ENCODE measurements at places on chromosomes 2 and 18.

DNA sequence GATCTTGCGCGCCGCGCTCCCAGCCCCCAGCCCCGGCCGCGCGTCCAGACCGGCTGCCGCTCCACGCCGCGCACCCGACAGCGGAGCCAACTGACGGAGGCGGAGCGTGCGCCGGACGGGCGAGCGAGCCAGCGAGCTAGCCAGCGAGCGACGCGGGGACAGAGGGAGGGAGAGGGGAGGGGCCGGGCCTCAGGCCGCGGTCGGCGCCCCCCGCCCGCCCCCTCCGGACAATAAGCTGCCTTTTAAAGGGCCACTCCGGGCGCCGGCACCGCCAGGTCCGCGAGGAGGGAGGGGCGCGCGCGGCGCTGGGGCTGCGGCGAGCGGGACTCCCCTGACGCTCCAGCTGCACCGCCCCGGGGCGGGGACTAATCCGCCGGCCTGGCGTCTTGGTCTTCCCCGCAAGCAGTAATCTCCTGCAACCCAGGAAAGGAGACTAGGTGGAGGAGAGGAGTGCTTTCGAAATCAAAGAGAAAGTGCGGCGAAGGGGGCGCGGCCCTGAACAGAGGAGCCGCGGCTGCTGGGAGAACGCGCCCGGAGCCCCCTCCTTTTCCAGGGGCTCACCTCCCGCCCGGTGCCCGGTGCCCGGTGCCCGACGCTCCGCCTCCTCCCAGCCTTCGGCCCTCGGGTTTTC, at the start of gene BIN1:
TSS of gene BIN1 (minus strand) at position 164 of the 631 bp plus-strand sequence. CDS start 211 bp downstream, outside the sequence.
- DNase-seq = peak; percentile 34

GRCh38 chr2:86480105-86480504, 38.9 kb downstream of the KDM3A start:
- no peak for DNase-seq

- peak; percentile 8 for DNase-seq
Measured at GRCh38 chr2:55519938-55520885, 694 bp downstream of the CFAP36 start.

DNA sequence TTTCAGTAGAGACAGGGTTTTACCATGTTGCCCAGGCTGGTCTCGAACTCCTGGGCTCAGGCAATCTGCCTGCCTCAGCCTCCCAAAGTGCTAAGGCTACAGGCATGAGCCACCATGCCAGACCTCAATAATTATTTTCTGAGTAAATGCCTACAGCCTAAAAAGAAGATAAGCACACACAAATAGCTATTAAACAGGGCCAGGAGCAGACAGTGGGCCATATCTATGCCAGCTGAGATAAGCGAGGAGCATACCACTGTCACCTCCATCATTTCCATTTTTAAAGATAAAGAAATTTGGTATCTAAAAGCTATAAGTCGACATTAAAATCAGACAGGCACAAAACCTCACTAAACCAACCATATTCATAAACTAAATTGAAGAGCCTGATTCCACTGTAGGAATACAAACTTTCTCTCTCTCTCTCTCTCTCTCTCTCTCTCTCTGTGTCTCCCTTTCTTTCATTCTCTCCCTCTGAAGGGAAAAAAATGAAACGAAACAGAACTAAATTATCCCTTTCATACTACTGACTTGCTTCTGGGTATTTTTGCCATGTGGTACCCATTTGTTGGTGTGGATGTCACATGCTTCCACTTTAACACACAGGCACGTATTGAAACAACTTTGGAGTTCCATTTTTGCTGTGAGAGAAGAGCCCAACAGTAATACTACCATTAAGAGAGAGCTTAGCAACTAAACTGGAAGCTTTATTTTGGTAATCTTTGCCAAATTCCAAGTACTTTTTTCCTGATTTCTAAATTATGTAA, 51.0 kb downstream of the FARSB start:
- DNase-seq = no peak

- DNase-seq = no peak
Measured at GRCh38 chr2:236928380-236929037, 157.2 kb upstream of the COPS8 start.

GRCh38 chr18:50649821-50650220, 89.9 kb downstream of the MAPK4 start:
- DNase-seq = no peak

GRCh38 chr2:85669549-85669948, 1.6 kb upstream of the SFTPB start:
- DNase-seq = no peak

GRCh38 chr18:10209302-10209701, 245.1 kb upstream of the APCDD1 start:
- DNase-seq = no peak

DNA sequence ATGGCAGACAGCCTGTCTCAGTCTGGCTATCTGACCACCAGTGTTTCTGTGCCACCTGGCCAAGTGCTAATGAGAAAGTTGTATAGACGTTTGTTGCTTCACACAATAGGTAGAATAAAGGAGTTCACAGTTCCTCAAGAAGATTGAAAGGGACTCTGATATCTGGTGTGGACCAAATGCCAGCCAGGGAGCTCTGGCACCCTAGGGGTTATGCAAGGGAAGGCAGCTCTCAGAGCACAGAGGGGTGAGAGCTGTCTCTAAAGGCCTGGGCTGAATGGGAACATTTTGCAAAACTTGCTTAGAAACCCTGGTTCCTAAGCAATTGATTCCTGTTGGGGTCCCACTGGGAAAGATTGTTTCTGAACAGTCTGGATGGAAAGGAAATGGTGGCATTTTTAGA, 553.8 kb downstream of the EPHA4 start:
- DNase-seq = no peak

GRCh38 chr18:9475643-9476591, 604 bp downstream of the RALBP1 start:
- DNase-seq = peak; percentile 23

DNA sequence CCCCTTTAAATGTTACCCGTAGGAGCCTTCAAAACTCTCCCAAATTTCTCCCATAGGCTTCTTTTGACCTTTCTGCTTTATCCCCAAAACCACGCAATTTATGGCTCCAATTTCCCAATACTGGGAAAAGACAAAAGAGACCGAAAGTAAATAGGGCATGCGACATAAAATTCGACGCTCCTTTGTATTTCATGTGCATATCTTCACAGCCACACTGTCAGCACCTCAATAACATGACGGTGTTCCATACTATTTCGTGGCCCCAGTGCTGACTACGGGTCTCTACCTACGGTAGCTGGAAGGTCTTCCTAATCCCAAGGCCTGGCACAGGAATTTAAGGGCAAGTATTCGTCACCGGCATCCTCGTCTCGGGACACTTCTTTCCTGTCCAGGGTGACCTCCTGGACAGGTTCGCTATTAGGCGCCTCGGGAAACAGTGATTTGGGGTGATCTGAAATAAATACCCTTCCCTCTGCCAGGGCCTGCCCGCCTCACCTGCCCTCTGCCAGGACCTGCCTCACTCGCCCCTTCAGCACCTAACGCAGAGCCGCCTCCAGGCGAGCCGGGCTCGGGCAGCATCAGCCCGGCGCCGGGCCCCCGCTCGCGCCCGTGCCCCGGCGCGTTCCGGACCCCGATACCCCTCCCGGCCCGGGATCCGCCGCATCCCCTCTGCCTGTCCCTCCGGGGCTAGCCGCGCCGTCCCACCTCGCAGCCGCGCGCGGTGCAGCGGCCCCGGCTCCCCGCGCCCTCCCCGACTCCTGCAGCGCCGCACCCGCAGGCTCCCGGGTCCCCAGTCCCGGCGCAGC, 680 bp downstream of the DTNB start:
- peak; percentile 41 for DNase-seq

GRCh38 chr2:236073246-236073645, 94.9 kb downstream of the GBX2 start:
- no peak for DNase-seq

DNA sequence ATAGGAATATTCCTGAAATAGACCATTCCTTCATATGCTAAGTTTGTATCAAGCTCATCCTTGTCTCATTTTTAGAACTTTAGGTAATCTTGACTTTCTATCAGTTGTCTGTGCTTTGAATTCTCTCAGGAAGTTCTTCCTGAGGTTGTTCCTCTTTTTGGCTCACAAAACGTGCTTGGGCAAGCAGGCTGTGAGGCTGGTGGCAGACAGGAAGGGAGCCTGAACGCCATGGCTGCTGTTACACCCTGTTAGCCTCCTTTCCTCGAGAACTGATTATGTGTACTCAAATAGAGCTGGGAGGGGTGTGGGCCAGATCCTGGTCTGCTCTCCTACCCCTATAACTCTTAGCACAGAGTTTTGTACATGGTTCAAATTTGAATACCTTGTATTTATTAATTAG, 136.4 kb upstream of the CELF4 start:
- no peak for DNase-seq

- DNase-seq = no peak
Measured at GRCh38 chr2:137173463-137173862, 408.1 kb downstream of the THSD7B start.

DNA sequence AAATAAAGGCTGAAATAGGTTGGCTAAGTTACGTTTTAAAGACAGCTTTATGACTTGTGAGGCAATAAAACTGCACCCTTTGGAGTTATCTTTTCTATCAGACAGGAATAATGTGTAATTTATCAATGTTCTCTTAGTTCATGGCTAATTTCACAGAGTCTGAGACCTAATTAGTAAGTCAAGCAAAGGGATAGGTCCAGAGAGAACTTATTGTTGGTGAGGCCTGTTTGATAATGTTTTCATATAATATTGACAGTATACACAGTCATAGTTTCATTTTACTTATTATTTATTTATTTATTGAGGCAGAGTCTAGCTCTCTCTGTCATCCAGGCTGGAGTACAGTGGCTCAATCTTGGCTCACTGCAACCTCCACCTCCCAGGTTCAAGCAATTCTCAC, 1.9 kb upstream of the IL36RN start:
- DNase-seq = no peak

- DNase-seq = no peak
Measured at GRCh38 chr2:137947728-137948336, 16.4 kb upstream of the HNMT start.

GRCh38 chr2:157322432-157322831, 3.2 kb downstream of the ERMN start:
- no peak for DNase-seq

DNA sequence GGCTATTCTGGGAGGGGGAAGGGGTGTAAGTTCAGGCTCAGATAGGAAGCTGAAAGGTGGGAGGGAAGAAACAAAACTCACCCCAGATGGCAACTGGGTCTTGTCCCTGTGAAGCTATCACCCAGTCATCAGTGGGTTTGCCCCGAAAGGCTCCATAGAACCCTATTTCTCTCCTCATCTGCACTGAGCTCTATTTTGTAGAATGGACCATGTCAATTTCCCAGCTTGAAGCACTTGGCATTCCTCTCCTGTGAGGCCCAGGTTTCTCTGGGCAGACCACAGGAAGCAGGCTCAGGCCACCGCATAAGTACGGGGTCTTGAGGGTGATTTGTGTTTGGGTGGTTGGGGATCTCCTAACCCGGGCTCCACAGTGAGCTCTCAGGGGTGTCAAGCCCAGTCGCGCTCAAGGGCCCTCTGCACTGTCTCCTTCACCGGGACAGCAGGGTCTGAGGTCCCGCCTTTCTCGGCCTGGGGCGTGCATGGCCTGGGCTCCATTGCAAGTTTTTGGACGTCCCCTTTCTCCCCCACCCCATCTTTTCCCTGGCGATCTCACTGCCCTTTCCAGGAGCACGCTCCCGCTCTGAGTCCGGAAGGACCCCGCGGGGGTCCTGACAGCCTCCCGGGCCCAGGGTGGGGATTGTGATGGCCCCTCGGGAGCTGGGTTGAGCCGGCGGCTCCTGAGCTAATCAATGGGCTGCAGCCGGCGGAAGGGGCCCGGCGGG, 27.3 kb upstream of the NOTO start:
- no peak for DNase-seq

- DNase-seq = no peak
Measured at GRCh38 chr2:218033208-218033589, 30.4 kb upstream of the TNS1 start.

GRCh38 chr2:2747797-2748301, 416.8 kb upstream of the MYT1L start:
- no peak for DNase-seq

Data from activated T-helper 1 cell treated with anti-CD3 and anti-CD28 coated beads, Interleukin-2, amount 50 U/mL, for 16 hours (primary cell).